Sigmoid colon (tissue), 7 donors: ENCODE measurements at places on chromosomes 4 and X.

DNA sequence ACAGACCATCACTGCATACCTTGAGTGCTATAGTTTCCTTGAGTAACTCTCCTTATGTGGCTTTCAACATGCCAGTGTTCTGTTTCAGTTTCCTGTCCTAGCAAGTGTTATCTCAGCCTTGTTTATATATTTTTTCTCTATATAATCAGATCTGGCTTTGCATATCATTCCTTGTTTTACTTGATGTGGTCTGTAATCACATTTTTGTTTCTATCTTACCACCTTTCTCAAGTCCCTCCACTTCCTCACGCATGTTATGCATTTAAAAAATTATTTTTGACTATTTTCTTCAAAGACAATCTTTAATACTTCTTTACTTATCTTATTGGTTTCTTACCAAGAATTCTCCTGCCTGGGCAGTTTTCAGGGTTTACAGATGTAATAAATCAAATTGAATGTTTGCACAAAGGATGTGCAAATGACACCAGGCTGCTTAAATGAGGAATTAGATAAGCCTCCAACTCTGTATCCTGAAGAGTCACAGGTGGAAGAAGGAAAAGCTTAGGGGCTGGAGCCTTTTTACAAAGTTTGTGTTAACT lies 351.2 kb downstream of the BMPR1B start:
- no peak for DNase-seq

- no peak for DNase-seq
Observed at GRCh38 chr4:182145334-182145905, 97.8 kb upstream of the TENM3 start.

GRCh38 chrX:134654398-134655012 lies 3.8 kb downstream of the PLAC1 start:
- DNase-seq: no peak

DNA sequence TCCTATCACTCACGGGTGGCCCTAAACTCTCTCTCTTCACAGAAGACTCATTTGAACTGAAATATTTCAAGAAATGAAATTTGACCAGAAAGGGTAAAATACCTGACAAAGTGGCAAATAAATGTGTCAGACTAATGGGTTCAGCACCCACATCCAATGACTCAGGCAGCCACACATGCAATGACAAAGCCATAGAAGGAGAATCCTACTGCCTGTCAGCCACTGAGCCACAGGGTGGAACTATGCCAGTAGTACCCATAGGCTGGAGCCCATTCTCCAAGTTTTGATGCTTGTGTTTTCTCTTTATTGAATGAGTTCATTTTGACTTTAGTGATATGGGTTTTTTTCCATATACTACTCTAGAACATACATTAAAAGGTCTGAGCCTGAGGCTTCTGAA lies 179.0 kb downstream of the BEND2 start:
- DNase-seq: no peak
